ENCODE measurements at places on chromosomes 4 and X.

DNA sequence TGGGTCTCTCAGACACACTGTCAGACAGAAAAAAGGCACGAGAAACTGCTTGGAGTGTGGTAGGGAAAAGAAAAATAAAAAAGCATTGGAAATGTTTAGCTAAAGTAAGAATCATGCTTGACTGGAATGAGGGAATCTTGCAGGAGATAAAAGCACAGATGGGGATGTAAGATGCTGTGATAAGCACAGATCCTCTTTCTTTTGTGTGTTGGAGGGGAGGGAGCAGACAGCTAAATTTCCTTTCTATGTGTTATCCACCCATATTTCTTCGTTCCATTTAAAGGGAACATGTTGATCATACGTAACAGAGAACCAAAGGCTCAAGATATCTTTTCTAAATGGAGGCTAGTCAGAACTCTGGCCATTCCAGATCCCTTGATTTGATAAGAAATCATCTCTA lies 614.0 kb upstream of the LCORL start:
- no peak for DNase-seq

DNA sequence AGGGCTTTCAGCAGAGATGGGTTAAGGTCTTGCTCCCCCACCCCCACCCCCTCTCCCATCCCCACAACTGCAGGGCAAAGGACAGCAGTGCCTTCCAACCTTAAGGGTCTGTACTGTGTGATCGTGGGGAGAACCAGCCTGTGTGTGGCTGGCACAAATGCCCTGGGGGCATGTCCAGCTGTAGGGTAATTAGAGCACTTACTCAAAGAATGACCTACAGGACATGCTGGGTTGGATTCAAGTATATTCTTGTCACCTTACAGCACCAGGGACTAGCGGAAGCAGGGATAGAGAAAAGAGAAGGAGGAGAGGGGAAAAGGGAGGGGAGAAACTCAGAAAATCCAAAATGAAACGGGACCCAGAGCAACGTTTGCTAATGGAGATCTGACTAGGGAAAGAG lies 191.3 kb upstream of the GATB start:
- DNase-seq, result peak; percentile 20

DNA sequence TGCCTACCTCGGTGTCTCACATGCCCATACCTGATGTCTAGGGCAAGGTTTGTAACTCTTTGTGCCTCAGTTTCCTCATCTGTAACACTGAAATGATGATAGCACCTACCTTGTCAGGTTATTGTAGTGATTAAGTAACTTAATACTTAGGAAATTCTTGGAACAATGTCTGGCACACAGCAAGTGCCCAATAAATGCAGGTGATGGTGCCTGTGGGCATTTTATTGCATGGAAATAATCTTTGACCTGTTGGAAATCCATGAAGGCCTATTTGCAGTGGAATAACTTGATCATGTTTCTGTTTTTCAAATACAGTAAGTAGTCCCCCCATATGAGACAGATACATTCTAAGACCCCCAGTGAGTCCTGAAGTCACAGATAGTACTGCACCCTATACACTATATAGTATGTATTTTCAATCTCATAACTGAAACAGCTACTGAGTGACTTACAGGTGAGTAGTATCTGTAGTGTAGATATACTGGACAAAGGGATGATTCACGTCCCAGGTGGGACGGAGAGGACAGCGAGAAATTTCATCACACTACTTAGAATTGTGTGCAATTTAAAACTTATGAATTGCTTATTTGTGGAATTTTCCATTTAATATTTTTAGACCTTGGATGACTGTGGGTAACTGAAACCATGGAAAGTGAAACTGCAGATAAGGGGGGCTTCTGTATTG lies 42.1 kb downstream of the AFF1 start:
- no peak for DNase-seq

- DNase-seq, result peak; percentile 44
Observed at GRCh38 chr4:16225863-16226815, at the start of gene TAPT1. TAPT1 (minus strand) TSS chr4:16226471; CDS start chr4:16226457, 14 bp downstream.

DNA sequence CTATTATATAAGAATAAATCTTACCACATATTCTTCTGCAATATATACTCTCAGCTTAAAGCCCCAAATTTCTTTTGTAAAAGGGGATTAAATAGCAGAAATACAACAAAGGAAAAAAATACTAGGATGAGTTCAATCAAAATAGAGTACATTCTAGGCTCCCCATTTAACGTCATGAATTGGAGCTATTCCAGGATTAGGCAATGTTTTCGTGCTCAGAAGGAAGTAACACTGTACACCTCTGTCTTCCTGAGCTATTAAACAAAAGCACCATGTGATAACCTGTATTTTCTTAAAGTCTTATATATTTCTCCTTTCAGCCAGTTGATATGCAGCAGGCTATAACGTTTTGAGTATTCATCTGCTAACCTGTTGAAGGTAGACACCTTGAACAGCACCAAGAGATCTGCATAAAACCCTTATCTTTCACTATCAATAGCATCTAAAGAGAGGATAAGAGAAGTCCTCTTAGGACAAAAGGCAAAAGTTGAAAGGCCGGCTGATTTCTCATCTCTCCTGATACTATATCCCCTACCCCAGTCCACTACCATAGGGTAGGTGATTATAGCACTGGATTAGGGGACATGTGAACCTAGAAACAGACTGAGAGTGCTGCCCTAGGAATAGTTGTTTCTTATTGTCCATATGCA lies 31.5 kb downstream of the TEC start:
- DNase-seq, result no peak

- no peak for DNase-seq
Observed at GRCh38 chr4:184409502-184409901, 64.8 kb downstream of the IRF2 start.

DNA sequence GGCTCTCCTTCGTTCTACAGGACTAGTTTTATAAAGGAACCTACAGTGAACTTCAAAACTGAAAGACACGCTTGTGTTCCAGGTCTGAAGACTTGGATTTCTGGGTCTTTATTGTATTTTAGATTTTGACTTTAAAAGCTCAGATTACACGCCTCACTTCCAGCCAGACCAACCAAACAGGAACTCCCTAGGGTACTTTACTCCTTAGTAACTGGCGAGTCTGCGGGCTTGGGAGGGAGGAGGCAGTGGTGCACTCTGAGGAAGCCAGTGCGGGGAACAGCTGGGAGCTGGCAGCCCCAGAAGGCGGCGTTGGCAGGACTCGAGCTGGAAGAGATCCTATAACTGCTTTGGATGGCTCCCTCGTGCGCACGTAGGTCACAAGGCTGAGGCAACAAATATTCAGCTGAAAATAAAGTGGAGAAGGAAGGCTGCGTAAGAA lies 391 bp upstream of the PHKA1 start:
- DNase-seq, result peak; percentile 66

- DNase-seq, result no peak
Observed at GRCh38 chr4:30727409-30727808, 7.2 kb downstream of the PCDH7 start.

DNA sequence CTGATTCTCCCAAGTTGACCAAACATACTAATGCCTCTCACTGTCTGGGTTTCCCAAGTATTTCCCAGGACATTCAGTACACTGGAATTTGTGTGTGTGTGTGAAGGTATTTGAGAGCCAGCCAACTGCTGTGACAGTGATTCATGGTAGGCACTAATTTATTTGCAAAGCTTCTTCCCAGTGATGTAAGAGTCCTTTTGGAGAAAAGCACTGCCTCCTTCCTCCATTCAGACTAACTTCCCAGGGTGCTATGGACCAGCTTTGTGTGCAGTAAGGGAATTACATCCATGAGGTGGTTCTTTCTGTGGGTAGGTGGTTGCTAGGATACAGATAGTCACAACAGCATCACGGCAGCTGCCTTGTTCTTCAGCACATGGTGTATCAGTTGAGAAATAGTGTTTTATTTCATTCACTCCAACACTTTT lies 8.7 kb downstream of the EGF start:
- DNase-seq, result peak; percentile 24

DNA sequence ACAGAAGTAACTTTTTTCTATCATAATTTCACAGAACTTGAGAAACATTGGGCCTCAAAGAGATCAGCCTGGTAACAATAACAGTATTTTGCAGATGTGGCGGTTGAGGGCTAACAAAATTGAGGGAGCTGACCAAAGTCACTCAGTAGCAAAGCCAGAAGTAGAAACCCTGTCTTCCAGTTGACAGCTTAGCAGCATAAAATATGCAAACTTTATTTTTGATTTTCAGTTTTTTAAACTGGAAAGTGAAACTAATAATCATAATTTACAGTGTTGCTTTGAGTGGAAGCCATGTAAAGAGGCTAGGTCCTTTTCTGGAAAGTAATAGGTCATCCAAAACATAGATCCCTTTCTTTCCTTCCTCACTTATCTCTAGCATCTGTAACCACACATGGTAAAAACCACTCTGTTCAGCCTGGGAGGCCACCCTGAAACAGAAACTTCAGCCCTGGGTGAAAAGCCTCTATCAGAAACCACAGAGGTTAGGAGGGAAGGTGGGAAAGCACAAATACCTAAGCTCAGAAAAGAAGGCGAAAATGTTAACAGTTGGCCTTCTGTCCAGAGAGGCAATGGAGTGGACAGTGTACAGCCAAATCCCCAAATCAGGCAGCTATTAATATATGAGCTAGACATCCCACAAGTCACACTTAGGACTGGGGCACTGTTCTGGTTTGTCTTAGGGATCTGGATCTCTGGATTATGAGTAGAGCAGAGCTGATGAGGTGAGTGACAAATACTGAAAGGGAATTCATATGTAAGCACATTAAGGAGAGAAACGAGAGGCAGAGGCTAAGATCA lies 61.1 kb upstream of the ARSJ start:
- DNase-seq, result no peak

- DNase-seq, result no peak
Observed at GRCh38 chrX:153600032-153600373, 1.1 kb upstream of the CCNQ start.
